ENCODE measurements at places on chromosomes 1 and 21. TPM values are rescaled to one million over a fixed set of nuclear protein-coding genes. Genes with fewer than 3 reads are reported as not detected.

Gene C1orf115
- 0.14 TPM for total RNA-seq

DNA sequence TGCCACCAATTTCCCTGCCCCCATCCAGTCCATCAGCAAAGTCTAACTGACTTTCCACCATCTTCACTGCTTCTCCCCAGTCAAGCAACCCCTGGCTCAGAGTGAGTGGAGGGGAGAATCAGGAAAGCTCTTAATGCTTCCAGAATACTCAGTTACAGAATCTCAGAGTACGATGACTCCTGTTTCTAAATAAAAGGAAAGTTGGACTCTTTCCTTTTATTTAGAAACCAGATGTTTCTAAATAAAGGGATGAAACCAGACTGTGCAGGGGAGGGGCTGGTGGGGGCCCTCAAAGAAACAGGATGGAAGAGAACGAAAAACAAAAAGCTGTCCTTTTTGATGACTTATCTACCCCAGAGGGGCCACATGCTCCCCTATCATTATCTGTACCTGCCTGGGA lies 85.2 kb upstream of the PPM1J start:
- H3K4me1 ChIP-seq = peaks cover 9% of the 10 kb centered on the region
- no peak overlapping the region for H3K4me3 ChIP-seq
- DNase-seq = no peak
- H3K27ac ChIP-seq = no peak overlapping the region
- H3K36me3 ChIP-seq = no peaks in the 10 kb centered on the region
- H3K27me3 ChIP-seq = no peaks in the 10 kb centered on the region

GRCh38 chr1:185808631-185809030 lies 74.4 kb downstream of the HMCN1 start:
- H3K4me1 ChIP-seq = no peaks in the 10 kb centered on the region
- H3K27me3 ChIP-seq = peaks cover 5% of the 10 kb centered on the region
- no peak overlapping the region for H3K27ac ChIP-seq
- no peak overlapping the region for H3K4me3 ChIP-seq
- no peak for DNase-seq
- no peaks in the 10 kb centered on the region for H3K36me3 ChIP-seq

- no peaks in the 10 kb centered on the region for H3K27me3 ChIP-seq
- DNase-seq = no peak
- H3K4me1 ChIP-seq = peaks cover 37% of the 10 kb centered on the region
- peaks cover 27% of the 10 kb centered on the region for H3K36me3 ChIP-seq
These were observed 738 bp downstream of the GNPAT start for GRCh38 chr1:231241750-231242149.

DNA sequence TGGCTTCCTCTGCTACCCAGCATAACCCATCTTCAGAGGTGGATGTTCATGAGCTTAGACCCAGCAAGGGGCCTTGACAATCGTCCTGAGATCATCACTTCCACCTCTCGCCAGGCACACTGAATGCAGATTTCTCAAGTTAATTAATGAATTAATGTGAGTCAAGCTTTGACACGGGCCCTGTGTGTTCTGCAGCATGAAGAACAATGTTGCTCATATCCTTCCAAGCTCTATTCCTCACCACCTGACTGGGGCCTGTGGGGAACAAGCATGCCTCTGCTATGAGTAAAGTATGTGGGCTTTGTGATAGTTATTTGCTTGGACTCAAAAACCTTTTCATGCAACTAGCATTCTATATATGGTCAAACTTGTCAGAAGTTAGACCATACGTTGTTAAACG lies 122.0 kb downstream of the SEC16B start:
- H3K27me3 ChIP-seq = no peaks in the 10 kb centered on the region
- no peaks in the 10 kb centered on the region for H3K4me1 ChIP-seq
- H3K36me3 ChIP-seq = no peaks in the 10 kb centered on the region
- no peak for DNase-seq
- no peak overlapping the region for H3K4me3 ChIP-seq

All from natural killer cell treated with Interleukin-12 subunit alpha and Interleukin-12 subunit beta and Interleukin-15 and Interleukin-18, amount 100 ng/mL, for 72 hours (primary cell).